ENCODE measurements at places on chromosomes 3 and 15.

GRCh38 chr3:188046561-188047211 is 107.3 kb upstream of the LPP start:
- DNase-seq: no peak

DNA sequence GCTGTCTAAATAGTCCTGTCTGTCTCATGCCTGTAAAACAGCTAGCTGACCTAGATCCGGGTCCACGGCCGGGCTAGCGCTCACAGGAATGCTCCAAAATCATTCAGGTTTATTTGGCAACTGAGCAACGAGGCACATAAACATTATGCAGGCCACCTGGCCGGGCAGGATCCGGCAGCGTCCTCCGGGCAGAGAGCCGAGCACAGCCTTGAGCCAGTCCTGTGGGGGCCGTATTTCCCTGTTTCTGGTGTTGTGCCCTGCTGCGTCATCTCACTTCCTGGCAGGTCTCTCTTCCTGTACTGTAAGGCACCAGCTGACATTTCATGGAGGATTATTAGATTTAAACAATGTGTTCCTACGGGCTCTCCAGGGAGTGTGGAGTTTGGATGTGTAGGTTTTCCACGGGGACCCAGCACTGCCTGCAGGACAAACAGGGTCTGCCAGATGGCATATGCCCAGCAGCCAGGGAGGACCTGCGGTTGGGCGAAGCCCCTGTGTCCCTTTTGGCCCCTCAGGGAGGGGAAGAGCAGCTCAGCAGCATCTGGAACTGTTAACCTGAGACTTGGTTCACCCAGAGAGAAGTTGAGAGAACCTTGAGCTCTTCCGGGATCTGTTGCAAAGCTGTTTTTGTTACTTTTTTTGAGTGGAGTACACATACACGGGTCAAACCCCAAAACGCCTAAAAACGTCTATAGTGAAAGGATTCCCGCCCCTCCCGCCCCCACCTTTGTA is 16.6 kb upstream of the LRRK1 start:
- DNase-seq: peak; percentile 55

DNA sequence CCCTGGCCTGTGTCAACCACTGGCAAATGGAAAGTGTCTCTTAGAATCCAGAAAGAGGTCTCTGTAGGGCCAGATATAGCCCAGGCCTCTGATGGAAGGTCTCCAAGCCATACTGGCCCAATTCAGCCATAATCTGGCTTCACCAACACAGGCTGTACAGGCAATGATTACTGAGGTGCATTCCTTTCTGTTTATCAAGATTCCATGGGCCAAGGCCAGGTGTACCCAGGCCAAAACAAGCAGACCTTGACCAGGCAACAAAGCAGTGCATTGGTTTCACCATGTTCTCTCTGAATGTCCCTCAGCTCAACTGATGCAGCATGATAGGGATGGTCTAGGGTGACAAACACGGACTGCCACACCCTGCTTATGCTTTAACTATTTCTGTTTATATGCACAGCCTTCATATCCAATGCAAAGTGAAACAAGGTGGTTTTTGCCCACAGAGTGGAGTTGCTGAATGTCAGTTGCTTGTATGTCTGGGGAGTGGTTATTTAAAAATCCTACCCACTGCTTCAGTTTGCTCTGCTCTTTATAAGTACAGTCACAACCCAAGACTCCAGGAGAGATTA is 25.2 kb downstream of the CCNL1 start:
- DNase-seq: peak; percentile 71

GRCh38 chr3:55491296-55491816 is 4.2 kb upstream of the WNT5A start:
- peak; percentile 87 for DNase-seq

DNA sequence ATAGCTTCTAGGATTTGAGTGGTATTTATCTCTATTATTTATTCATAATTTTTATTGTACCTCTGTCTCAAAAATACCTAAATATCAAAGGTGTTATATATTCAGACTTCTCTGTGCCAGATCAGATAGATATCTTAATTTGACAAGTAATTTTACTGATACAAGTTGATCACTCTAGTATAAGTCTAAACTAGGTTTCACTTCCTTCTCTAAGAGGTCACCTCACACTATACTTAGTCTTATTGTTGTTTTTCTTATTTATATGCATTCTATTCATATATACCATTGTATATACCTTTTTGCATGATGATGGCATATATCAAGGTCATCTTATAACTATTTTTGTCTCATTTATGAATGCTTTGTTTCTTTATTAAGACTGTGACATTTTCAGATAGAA is 26.4 kb upstream of the HGD start:
- no peak for DNase-seq

GRCh38 chr15:96334017-96334704 is 3.7 kb downstream of the NR2F2 start:
- no peak for DNase-seq

DNA sequence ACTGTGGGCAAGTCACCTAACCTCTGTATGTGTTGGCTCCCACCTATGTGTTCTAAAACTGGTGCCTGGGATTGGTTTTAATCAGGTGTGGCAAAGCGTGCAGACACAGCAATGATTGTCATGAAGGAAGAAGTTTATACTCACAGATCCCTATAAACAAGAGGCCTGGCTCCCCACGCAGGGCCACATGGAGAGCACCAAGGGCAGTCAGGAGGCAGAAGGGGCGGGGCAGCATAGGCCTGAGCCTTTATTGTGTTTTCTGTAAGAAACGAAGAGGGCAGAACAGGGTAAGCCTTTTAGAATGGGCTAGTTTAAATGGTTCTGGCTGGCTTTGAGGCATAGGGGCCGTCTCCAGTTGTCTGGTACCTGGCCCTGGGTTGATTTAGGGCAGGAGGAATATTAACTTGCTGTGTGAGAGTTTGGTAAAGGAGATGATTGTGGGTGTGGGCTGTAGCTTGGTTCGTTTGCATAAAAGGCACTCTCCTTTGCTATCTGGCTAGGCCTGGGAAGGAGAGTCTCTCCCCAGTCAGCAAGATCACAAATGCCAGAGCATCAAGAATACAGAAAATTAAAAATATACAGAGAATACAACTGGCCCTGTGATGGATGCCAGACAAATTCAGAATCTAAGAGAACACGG is 2.2 kb upstream of the FBXW12 start:
- DNase-seq: no peak

DNA sequence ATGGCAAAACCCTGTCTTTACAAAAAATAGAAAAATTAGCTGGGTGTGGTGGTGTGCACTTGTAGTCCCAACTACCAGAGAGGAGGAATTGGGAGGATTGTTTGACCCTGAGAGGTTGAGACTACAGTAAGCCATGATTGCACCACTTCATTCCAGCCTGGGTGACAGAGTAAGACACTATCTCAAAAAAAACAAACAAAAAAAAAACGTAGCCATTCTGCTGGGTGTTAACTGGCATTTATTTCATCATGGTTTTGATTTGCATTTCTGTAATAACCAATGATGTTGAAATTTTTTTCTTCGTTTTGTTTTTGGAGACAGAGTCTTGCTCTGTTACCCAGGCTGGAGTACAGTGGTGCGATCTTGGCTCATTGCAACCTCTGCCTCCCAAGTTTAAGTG is 63.3 kb downstream of the RPLP1 start:
- DNase-seq: no peak

GRCh38 chr3:86930181-86930580 is 60.8 kb downstream of the VGLL3 start:
- no peak for DNase-seq

DNA sequence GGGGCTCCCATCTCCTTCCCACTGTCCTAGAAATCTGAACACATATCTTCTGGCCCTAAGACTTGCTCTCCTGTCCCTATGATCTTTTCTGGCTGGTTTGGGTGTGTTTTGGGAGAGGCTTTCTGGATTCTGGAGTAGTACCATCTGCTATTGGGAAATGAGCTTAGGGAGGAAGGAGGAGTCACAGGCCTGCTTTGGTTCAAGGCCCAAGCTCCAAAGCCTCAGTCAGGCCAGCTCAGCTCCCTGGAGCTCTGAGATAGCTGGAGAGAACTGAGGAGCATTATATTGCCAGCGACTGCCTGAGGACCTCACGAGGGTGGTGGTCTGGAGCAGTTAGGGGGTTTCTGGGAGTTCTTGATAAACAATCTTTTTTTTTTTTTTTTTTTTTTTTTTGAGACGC is 18.7 kb downstream of the RASGRF1 start:
- DNase-seq: no peak

- DNase-seq: peak; percentile 95
Measured at GRCh38 chr3:187210545-187211327, 13.4 kb downstream of the RTP1 start.

DNA sequence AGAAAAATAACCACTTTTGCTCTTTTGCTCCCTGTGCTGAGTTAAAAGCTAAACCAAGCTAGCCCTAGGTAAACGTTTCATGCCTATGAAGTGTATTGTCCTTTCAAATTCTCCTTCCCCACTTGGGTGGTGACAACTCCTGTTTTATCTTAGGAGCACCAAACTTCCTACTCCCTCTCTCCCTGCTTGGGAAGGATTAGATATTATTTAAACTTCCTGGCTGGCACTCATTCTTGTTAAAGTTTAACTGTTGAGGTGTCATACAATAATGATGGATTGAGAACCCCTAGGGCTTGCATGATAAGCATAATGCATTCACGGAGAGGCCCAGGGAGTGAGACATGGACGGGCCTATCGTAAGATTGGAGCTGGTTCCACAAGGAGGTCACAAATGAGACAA is 29.5 kb downstream of the B4GALT4 start:
- no peak for DNase-seq

GRCh38 chr3:9653565-9654248 is 4.4 kb downstream of the MTMR14 start:
- DNase-seq: no peak

- DNase-seq: no peak
Measured at GRCh38 chr3:72969766-72970165, 26.8 kb upstream of the PPP4R2 start.

DNA sequence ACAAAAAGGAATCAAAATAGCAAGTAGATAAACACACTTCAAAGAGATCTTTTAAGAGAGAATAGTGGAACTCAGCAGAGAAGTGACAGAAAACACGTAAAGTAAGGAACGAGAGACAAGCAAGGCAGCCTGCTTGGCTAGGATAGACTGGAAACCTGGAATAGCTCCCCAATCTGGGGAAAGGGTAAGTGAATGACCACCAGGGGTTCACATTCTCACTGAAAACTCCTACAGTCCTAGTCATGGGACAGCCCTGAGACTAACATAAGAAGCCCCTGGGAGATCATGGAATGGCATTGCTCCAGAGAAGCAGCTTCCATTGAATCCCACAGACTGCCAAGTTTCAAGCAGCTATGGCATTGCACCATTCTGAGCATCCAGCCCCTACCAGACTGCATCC is 363.6 kb upstream of the ARPP21 start:
- no peak for DNase-seq

DNA sequence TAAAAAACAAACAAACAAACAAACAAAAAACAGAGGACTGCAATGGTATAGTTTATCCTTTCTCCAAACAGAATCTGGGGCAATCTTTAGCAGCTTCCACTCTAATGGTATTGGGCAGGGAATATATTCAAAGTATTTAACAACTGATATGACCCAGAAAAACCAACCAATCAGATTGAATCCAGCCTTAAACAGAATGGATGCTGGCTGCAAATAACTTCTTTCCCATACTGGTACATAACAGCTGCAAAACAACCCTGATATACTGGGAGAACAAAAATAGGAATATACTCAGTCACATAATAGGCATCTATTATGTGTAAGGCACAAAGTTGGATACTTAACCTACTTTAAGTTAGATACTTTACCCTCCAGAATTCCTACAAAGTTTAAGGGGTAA is 49.1 kb downstream of the UBR1 start:
- no peak for DNase-seq

All from astrocyte of the cerebellum (primary cell).